ENCODE measurements at places on chromosomes 4 and X.

- no peak for DNase-seq
These were observed 61.5 kb downstream of the TIGD2 start for GRCh38 chr4:89172865-89173264.

- DNase-seq: no peak
These were observed 37.0 kb upstream of the IBSP start for GRCh38 chr4:87762311-87762710.

- peak; percentile 79 for DNase-seq
These were observed 421 bp downstream of the MECP2 start for GRCh38 chrX:154097003-154097588.

DNA sequence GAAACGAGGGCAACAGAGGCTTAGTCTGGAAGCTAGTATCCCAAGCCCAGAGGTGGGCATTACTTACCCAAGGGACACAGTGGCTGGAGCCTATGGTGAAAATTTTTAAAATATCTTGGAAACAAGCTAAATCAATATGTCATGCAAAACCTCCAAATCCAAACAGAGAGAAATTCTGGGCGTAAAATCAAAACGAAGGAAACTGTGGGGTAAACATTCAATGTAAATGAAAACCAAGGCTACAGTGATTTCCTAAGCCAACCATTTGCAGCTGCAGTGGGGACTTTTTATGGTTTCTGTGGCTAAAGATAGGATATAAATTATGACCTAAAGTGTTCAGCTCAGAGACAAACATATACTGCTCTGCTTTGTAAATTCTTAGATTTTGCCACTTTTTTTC lies 507.7 kb upstream of the DIAPH2 start:
- no peak for DNase-seq

DNA sequence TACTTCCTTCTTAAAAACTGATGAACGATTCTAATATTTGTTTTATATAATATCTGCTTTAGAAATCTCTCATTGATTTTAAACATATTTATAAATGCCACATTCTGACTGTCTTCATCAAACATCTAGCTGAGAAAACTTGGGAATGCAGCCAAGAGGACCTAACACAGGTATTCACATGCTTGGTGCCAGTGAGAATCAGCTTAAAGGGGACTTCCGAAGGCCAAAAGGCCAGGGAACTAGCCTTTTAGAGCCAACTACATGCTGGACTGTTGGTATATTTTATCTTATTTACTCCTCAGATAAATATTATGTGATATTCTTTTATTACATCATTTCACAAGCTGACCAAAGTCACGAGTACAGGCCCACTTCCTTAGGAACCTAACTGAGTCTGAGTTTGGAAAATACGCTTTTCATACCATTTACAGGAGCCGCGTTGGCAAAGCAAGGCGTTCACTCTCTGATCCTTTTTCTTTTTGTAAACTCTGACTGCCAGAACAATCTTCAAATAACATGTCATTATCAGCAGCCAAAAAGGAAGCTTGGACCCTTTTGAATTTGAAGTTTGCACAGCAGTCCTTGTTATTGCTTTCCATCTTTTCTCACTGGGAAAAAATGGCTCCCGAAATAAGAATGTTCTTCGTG lies 41.1 kb upstream of the PDLIM3 start:
- DNase-seq: no peak

- DNase-seq: no peak
These were observed 33.7 kb upstream of the RP2 start for GRCh38 chrX:46803140-46803539.

GRCh38 chr4:149120331-149121022 lies 678.3 kb upstream of the NR3C2 start:
- DNase-seq: no peak

- no peak for DNase-seq
These were observed 552.9 kb upstream of the EPHA5 start for GRCh38 chr4:66223068-66223703.

DNA sequence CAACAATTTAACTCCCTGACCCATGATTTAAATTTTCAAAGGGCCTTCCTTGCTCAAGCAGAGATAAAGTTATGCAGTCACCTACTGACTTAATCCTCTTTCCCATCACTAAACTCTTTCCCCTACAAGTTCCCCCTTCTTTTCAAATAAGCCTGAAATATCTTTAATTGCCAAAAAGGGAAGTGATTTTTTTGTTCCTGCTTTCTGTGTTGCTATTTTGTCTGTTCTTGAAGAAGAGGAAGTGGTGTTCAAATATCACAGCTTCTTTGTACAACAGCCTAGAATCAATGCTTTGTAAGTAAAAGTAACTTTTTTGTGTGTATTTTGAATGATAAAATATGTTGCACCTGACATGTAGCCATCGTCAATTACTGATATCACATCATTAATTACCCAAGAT lies 595.9 kb downstream of the CENPC start:
- no peak for DNase-seq

- no peak for DNase-seq
These were observed 569 bp downstream of the RPS3A start for GRCh38 chr4:151099976-151100417.

DNA sequence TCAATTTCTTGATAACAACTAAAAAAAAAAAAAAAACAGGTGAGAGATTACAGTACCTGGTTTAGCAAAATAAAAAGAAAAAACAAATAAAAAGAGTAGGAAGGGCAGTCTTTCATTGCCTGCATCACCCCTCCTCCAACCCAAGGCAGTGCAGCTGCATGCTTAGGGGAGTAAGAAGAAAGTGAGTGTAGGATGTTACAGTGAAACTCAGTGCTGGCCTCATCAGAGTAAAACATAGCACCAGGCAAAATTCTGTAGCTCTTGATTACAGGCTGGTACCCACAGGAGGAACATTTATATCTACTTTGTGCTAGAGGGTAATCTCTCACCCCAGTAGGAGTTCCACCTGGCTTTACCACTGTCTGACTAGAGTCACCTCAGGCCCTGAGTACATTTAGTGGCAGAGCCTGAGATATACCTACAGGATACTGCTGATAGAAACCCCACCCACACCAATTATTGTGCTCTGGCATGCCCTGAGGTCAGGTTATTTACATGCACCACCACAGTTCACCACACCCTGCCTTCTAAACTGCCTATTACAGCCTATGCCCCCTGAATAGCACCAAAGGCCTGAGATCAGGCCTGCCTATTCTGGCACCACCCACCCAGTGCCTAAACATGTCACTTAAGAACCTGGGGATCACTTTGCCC lies 241.6 kb downstream of the PAPSS1 start:
- no peak for DNase-seq

DNA sequence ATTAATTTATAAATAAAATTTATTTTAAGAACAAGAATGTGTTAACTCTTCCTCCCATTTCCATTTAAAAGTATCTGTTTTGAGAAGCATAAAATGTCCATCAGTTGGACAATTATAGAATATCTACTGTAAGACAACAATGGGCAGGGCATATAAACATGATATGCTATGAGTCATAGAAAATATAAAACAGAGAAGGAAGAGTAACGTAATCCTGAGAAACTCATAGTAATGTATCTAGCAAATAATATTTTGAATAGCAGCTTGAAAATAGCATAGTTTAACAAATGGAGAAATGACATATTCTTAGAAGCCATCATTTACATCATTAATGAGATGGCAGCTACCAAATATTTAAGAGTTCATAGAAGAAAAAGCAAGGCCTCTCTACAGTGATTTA lies 820.3 kb upstream of the PCDH10 start:
- no peak for DNase-seq

GRCh38 chrX:151225843-151226242 lies 49.5 kb downstream of the GPR50 start:
- DNase-seq: no peak

- no peak for DNase-seq
These were observed 54.5 kb downstream of the CAMK2D start for GRCh38 chr4:113707048-113707447.

DNA sequence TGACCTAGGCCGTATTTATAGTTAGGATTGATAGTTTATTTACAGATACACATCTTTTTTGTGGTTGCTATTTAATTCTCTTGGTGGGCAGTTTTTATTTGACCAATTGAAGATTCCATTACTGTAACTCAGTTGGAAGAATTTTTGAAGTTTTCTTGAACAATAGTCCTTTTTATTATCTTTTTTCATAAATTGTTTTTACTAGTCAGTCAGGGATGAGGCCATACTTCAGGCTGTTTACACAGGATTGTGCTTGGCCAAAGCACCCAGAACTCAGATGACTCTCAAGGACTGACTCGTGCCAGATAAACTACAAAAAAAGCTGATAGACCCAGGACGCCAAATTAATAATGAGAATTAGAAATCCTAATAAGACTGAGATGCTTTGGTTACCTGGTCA lies 7.0 kb downstream of the HERC3 start:
- no peak for DNase-seq

DNA sequence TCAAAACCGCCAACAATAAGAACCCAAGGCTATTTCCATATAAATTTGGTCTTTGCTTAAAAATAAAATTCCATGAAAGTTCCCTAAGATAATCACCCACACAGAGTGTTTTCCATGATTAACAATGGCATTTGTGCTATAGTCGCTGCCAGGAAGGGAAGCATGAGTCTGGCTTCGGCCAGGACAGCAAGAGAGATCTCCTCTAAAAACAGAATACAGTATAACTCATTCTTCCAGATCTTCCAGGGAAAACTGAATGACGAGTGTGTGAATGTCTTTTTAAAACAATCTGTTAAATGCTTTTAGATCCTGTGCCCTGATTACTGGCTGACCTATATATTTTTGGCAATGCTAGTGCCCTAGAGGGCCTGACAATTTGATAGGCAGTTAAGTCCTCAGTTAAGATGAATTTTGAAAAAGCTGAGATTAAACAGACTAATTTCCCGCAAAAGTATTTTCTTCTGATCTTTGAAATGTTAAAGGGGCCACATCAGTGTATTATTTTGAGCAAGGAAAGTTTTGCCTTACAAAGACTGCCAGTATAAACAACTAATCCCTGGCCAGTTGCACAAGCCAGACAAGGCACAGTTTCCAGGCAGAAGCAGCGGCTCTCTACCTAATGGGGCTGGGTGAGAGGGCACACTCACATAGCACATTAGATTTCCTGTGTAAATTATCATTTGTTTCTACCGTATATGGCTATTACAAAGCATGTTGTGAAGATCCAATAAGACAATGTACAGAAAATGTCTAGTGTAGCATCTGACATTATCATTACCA lies 127.3 kb downstream of the DCHS2 start:
- DNase-seq: no peak

GRCh38 chrX:10828640-10829039 lies 208.3 kb upstream of the MID1 start:
- DNase-seq: no peak

- peak; percentile 29 for DNase-seq
These were observed 108.4 kb downstream of the DOCK11 start for GRCh38 chrX:118603981-118604380.

DNA sequence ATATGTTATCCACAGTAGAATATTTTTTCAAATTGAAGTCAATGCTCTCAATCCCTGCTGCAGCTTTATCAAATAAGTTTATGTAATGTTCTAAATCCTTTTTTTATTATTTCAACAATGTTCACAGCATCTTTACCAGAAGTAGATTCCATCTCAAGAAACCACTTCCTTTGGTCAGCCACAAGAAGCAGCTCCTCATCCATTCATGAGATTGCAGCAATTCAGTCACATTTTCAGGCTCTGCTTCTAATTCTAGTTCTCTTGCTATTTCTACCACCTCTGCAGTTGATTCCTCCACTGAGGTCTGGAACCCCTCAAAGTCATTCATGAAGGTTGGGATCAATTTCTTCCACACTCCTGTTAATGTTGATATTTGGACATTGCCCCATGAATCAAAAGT lies 2301.3 kb upstream of the TENM3 start:
- no peak for DNase-seq

DNA sequence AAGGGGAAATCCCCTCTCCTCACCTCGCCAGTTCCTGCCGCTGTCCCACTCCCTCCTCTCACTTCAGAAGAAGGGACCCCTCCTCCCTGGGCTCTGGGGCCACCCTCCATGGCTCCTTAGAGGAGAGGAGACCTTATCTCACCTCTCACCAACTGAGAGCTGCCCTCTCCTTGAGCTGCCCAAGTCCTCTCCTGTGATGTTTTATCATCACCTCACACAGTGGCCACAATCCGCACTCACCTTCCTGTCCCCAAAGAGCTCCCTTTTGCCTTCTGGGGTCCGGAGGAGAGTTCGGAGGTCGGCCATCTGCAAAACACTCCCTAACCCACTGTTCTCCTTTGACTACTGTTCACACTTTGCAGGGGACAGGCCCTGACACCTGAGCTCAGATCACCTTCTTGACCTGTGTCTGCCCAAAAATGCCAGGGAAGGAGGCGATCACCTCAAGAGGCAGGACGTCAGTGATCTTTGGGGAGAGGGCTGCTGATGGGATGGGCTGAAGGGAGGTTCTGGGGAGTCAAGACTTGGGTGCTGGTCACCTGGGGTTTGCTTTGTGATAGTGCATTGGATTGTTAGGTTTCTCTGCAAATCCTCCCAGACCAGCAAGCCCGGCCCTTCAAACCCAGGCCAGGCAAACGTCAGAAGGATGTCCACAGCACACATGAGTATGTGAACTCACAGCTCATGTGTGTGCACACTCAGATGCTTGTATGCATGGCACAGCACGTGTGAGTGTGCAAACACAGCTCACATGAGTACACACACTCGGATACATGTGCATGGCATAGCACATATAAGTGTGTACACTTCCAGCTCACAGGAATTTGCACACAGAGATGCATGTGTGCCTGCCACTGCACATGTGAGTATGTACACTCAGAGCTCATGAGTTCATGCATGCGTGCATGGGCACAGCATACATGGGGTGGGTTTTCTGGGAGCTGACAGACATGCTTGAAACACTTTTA lies 41.8 kb downstream of the HTRA3 start:
- DNase-seq: no peak

GRCh38 chrX:114924856-114925255 lies 92.6 kb downstream of the IL13RA2 start:
- no peak for DNase-seq

DNA sequence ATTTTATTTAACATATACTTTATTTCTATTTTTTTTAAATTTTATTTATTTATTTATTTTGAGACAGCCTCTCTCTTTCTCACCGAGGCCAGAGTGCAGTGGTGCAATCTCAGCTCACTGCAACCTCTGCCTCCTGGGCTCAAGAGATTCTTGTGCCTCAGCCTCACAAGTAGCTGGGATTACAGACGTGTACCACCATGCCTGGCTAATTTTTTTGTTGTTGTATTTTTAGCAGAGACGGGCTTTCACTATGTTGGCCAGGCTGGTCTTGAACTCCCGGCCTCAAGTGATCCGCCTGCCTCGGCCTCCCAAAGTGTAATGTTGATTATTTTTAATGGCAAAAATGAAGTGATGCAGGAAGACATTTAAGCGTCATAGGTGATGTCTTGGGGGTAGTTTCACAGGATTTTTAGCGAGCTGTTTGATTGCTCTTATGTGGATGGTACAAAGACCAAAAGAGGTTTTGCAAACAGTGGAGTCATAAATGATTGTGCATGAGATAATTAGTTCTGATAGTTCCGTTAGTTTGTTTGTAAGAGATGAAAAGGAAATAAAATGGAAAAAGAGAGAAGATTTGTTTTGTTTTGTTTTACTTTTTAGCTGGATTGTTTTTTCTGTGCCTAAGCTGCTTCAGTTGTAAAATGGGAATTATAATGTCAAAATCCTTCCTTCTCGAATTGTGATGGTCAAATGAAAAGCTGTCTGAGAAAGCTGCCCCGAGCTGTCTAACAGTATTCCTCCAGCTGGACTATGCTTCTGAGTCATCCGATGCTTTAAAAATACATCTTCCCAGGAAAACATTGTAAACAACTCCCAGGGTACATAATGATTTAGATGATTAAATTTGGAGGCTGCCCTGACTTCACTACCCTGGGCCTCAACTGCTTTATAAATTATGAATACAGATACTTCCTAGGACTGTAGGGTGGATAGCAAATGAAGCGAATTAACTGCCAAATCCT lies 14.7 kb downstream of the RHOH start:
- DNase-seq: no peak

- no peak for DNase-seq
These were observed 395.9 kb upstream of the INTU start for GRCh38 chr4:127236889-127237288.

Measured in CD4-positive, alpha-beta T cell treated with Interleukin-6 for 4 hours (primary cell).